ENCODE measurements at places on chromosomes 7 and 10. TPM values are rescaled to one million over a fixed set of nuclear protein-coding genes. Genes with fewer than 3 reads are reported as not detected.
A peak's percentile ranks its signal among the peaks of the same experiment; 100 is the strongest.

Gene NDUFA5
- polyA plus RNA-seq, result 127 TPM

Gene FAM241B
- polyA plus RNA-seq, result 10.4 TPM

Gene SPAG6
- 0.63 TPM for polyA plus RNA-seq

Gene CLCN1
- 0.10 TPM for polyA plus RNA-seq

Gene CDK1
- polyA plus RNA-seq, result 94.8 TPM

Gene CYP2C9
- polyA plus RNA-seq, result 2.9 TPM

DNA sequence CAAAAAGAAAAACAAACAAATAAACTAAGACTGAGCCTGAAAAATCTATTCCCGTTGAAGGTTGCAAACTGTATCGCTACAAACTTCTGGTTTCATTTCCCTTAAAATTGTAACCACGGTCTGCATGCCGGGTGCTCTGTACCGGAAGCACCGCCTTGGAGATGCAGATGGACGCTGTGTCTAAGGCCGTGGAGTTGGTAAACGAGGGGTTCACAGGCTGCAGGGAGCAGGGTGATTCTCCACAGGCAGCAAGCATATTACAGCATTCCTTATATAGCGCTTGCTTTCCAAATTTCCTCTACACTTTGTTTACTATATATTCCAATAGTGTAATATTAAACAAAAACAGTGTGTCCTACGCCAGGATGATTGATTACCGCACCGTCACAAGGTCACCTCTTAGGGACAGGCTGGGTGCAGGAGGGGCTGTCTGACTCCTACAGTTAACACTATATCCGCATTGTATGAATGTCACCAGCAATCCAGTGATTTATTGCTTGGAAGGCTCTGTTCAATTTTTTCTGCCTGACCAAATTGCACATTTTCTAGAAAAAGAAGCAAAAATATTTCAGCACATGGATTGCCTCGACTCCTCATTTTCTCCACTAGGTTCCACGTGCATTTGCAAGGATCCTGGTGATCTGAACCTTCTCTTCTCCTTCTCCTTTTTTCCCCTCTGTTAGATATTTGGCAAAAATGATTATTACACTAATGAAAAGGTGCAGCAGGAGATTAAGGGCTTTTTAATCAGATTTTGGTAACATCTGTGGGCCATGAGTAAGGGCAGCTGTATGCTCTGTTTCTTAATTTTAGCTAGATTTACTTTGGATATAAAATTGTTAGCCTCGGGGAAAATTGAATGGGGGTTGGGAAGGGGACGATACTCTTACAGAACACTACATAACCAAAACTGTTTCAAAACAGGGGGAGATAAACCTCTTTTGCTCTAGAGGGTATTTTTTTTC, 325.8 kb upstream of the MGMT start:
- no peak for DNase-seq

GRCh38 chr10:93518531-93518930, 22.1 kb downstream of the CEP55 start:
- no peak for DNase-seq

DNA sequence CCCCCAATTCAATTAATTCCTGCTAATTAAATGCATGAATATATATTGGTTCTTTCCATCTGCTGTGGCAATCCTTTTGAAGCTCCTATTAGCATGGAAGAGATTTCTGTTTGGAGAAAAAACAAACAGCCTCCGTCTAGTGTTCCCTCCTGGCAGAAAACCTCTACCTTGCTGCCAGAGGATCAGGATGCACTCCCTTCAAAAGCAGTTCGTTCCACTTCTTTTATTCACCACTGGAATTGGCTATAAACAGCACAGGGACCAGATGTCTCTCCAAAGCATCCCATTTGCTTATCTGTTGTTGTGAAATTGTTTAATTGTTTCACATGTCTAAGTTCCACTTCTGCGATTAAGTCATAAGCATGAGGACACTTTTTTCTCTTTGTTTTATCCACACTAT, 77.8 kb upstream of the PTN start:
- no peak for DNase-seq

DNA sequence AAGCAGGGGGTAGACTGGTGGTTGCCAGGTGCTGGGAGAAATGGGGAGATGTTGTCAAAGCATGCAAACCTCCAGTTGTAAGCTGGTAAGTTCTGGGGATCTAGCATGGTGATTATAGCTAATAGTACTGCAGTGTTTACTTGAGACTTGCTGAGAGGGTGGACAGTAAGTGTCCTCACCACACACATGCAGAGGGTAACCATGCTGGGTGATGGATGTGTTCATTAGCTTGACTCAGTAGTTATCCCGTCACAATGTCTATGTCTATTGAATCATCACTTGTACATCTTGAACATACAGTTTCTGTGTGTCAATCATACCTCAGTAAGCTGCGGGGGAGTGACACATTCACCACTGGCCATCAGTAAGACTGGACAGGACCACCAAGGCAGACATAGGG, 42.1 kb downstream of the GSDME start:
- DNase-seq, result no peak

- DNase-seq, result peak; percentile 42
These were observed 15.6 kb downstream of the LYZL1 start for GRCh38 chr10:29304264-29304994.

DNA sequence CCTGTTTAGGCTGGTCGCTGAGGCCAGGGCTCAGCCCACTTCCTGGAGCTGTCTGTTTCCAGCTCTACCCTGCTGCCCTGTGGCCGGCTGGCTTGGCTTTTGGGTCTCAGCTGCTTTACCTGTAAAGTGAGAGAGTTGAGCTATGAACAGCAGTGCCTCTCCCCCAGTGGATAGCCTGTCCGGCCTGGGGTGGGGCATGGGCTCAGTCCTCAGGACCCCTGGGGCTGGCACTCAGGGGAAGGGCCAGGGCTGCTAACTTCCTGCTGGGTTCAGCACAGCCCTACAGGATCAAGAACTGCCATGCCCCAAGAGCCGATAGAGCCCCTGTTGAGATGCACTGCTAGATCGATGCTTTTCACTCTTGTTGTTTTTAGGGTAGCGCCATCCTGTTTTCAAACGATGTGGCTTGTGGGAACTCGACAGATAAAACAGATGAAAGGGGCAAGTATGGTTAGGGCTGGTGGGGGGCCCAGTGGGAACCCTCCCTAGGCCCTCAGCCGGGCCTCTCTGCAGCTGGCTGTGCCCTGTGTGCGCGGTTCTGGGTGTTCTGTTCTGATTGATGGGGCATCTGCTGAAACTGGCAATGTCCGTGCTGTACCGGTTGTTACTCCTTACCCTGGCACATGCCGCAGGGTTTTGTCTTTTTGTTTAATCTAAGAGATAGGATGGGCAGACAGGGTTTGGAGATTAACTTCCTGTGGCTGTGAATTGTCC, 10.0 kb upstream of the SFRP5 start:
- DNase-seq, result no peak

DNA sequence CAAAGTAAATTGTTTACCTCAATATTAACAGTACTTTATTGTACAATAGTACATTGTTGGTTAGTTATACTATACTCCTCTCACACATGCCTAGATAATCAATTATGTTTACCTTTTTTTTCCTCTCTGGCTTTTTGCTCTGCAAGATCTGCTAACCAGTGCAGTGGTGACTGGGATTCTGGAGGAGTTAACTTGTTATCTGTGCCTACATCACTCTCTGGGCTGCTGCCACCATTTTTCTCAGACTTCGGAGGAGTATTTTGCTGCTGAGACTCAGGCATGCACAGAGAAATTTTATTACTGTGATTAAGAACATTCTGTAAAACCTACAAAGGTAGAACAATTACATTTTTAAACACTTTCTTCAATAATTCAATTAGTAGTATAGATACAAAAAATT, 59.7 kb downstream of the NRBF2 start:
- DNase-seq, result no peak

- DNase-seq, result no peak
These were observed 7.5 kb upstream of the CNPY1 start for GRCh38 chr7:155553871-155554270.

DNA sequence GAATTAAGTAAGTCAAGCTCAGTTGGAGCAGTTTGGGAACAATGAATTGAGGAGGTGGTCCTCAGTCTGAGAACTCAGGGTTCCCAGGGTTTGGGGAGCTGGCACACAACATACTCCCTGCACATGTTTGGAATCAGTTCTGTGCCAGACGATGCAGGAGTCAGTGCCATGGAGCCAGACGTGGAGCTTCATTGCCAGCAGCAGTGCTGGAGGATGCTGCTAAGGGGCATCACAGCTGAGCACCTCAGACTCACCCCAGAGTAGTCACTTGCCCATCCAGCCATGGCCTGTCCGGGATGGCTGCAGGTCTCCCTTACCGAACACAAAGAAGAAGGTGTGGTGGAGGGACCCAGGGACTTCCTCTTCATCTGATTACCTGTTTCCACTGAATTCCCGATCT, 7.9 kb downstream of the GIMAP5 start:
- DNase-seq, result no peak

DNA sequence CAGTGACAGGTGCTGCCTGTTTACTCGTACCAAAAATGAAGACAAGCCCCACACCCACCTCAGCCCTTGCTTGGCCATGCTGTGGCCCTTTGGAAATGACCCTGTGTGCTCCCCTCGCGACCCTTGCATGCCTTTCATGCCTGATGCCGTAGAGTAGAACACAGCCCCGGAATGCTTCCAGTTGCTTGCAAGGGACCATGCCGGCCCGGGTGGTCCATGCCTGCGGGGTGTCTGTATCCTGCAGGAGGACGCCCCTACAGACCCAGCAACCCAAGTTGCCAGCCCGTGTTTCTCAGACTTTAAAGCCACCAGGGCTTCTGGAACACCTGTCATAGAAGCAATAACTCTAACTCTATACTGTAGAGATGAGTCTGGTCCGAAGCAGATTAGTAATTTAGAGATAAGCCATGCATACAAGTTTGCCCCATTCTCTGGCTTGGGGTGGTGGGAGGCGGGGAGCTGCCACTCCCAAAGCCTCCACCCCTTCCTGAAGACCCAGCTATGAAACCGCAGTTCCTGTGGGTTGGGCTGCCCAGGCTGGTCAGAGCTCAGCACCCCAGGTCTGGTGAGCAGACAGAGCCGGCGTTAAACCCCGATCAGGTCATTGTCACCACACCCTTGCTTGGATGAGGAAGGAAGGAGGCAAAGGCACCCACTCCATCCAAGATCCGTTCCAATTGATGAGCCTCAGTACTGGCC, 143.5 kb downstream of the ADCY1 start:
- no peak for DNase-seq

DNA sequence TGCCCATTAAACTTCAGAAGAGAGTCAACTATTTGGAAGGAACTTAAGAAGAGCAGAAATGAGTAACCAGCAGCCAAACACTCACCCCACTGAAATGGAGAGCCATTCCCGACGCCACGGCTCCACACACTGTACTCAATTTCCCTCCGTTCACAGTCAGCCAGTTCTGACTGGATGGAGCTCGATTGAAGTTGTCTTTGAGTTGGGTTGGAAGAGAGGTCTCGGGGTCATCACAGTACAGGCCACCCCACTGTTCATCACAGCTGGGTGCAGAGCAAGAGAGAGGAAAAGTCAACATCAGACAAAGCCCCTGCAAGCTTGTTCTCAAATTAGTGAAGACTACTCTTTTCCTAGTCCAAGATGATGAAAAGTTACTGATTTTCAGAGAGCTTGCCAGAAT, 75.9 kb upstream of the SLC26A5 start:
- no peak for DNase-seq

DNA sequence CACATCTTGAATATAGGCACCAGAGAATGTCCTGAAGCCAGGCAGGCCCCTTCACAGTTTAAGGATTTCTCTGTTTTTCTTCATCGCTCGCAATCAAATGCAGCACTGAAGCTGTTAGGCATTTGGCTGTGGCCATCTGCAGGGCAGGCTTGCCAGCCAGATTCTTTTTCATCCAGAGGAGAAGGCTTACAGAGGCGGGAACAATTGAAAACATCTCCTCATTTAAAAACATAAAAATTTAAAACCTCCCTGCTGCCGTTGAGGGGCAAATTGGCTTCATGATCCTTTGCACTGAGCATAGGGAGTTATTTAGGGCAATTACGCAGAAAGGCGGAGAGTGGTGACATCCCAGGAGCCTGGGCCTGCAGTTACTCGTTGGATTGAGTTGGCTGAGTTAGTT, 500.0 kb downstream of the TYW1 start:
- DNase-seq, result no peak

- DNase-seq, result no peak
These were observed 3.5 kb upstream of the IGF2BP3 start for GRCh38 chr7:23473844-23474093.

GRCh38 chr7:127514499-127514898, 70.9 kb downstream of the GCC1 start:
- no peak for DNase-seq

GRCh38 chr7:49346195-49346899, 422.0 kb downstream of the CDC14C start:
- no peak for DNase-seq

DNA sequence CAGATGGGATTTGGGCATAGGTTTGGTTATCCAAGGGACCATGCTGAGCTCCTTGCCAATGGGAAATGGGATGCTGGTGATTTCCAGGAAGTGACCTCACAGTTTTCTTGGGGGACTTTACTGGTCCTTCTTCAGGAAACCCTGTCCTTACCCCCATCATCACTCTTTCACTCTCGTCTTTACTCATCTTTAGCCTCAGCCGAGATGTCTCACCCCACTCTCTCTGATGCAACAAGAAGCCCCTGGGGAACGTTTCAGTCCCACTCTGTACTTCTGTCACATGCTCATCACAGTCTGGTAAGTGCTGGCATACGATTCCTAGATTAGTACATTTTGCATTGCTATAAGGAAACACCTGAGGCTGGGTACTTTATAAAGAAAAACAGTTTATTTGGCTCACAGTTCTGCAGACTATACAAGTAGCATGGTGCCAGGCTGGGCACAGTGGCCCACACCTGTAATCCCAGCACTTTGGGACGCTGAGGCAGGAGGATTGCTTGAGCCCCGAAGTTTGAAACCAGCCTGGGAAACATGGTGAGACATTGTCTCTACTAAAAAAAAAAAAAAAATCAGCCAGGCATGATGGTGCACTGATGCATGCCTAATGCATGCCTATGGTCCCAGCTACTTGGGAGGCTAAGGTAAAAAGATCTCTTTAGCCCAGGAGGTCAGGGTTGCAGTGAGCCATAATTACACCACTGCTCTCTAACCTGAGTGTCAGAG, 63.5 kb upstream of the VKORC1L1 start:
- DNase-seq, result no peak

- DNase-seq, result no peak
These were observed 397.5 kb downstream of the CDC14C start for GRCh38 chr7:49321843-49322242.
